ENCODE measurements at places on chromosomes 6 and 20. TPM values are rescaled to one million over a fixed set of nuclear protein-coding genes. Genes with fewer than 3 reads are reported as not detected.

- no peak for DNase-seq
Observed at GRCh38 chr6:112362812-112363570, 15.9 kb downstream of the RFPL4B start.

DNA sequence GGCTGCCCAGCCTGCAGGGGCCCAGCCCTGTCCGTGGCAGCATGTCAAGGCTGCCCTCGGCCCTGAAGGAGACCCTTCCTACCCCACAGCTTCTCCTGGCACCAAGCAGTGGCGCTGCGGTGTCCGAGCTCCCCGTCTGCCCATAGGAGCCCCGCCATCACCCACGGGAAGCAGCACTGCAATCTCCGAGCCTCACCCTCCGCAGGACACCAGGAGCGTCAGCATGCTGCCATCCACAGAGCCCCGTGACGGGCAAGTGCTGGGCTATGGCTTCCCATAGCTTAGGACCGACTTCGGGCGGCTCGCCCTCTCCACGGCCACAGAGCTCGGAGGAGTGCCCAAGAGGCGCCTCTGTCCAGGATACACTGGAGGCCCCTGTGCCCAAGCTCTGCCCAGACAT is 25.1 kb downstream of the YTHDF1 start:
- no peak for DNase-seq

DNA sequence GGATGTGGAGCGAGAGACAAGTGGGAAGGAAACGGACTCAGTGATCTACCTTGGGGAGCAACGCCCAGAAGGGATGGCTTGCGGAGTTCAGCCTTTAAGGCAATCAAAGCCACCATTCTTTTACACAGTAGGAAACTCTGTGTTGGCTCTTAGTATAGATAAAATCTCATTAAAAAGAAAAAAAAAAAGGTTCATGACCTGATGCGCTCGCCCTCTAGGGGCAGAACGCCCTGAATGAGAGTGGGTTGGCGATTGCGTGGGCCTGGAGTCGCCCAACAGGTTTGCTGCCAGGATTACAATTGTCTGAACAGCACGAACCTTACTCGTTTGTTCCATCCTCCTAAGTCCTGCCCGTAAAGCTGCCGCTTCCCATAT is 1.2 kb downstream of the TPD52L1 start:
- DNase-seq: no peak

GRCh38 chr6:114445846-114446245 is 103.0 kb upstream of the HS3ST5 start:
- DNase-seq: no peak

GRCh38 chr6:2793534-2794151 is 28.4 kb downstream of the WRNIP1 start:
- no peak for DNase-seq

GRCh38 chr6:32118782-32119628 is 9.0 kb downstream of the ATF6B start:
- DNase-seq: peak; percentile 41

DNA sequence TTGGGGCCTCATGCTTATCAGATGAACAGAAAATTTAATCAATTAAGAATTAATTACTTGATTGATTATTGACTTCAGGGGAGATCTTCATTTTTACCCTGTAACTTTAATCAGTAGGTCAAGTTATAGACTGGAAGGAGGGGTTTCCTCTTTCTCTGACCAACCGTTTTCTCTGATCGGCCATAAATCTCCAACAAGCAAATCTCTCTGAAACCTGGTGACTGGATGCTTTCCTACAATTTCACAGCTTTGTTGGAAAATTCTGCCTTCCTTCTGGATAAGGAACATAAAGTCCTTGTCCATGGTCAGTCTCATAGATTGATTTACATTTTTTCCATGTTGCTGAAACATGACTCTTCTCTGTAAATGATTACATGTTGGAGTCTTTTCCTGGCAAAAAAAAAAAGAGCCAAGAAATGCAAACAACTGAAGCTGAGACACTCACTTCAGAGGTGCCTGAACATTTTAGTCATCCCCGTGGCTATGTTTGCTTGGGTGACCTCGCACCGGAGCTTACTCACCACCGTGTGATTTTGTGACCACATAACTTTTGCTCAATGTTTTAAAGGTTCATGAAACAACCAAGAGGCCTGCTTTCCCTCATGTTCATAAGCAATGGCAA is 31.0 kb downstream of the IRF4 start:
- DNase-seq: no peak

- no peak for DNase-seq
Observed at GRCh38 chr20:46979603-46980241, 85.1 kb downstream of the EYA2 start.

CLIC5 gene
- 7.2 TPM for total RNA-seq

LY86 gene
- total RNA-seq: 0.73 TPM

SOX18 gene
- total RNA-seq: not detected

Measured in T-helper 17 cell (primary cell).